NCI-H510A treated with DMSO at 0.1 percent for 48 hours (cell line): ENCODE measurements at places on chromosomes 2 and 18.

DNA sequence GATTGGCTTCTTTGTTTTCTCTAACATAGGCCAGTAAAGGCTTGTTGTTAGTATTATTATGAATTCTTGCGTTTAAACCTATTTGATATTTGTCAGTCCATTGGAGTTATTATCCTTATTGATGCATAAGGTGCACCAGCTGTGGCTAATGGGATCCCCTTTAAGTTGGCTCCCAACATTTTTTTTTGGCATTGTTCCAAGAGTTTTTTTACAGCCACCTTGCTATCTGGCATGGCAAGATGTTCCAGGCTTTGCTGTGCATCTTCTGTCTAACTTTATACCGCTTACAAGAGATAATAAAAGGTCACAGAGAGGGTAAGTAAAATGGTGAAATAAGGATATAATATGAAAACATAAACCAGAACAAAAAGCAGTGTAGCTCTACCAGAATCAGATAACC, 157.5 kb upstream of the TACR1 start:
- no peak for DNase-seq

- no peak for DNase-seq
Observed at GRCh38 chr2:44817256-44817655, 124.2 kb upstream of the SIX3 start.

DNA sequence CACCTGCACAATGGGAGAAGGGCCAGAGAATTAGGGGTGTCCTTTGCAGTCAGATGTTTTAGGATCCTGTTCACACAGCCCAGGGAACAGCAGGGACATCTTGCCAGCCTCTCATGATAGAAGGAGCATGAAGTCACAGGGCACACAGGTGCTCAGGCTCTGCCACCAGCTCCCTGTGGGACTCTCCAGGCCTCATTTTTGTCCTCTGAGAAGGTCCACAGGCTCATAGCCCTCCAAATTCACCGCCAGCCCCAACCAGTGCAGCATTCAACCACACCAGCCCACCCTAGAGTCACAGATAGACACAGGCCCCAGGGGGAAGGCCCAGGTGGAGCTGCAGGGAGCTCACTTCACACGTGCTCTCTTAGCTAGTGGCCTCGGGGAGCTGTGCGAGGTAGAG, 391.7 kb downstream of the TNS1 start:
- DNase-seq, result no peak

GRCh38 chr2:233410196-233410760, 56.0 kb downstream of the DGKD start:
- DNase-seq, result no peak

DNA sequence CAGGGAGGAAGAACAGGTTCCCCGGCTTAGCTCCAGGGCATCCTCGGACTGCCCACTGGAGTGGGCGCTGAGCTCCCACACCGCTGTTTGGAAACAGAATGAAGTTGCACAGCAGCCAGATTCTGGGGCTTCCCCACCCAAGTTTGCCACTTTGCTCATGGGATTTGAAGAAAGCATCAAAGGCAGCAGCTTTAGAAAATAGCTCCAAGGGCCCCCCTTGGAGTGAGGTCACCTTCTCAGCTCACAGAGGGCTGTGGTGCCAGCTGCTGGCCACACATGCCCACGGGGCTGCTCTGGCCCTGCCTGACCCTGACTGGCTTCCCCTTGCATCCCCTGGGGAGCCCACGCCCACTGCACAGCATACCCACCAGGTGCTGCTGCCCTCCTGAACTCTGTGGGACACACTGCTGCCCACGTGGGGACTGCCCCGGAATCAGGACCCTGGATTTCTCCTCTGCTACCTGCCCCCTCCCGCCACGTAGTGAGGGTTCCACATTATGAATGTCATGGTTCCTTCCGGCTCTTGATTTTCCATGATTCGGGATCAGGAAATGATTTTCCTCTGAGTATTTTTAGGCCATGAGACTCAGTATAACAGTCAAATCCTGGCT, 70.3 kb downstream of the TGOLN2 start:
- DNase-seq, result no peak

DNA sequence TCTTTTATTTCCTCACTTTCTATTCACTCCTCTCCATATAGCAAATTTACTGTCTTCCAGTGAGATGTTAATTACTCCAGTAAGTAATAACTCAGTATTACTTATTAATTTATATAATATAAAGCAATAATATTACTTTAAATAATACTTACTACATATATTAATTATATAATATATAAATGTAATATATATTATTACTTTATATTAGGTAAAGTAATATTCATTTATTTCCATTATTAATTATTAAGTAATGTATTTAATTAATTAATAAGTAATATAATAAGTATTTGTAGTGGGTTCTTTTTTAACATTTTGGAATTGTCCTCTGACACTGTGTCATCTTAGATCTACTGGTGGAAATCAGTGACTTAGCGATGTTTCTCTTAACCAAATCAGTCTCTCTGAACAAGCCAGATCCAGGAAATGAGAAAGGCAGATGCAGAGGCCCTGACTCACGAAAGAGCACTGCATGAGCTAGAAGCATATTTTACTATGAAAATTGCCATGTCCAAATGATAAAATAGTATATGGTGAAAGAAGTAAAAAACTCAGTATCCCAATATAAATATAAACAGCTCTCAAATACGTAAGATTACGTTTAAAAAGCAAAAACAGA, 115.9 kb downstream of the DSEL start:
- no peak for DNase-seq

DNA sequence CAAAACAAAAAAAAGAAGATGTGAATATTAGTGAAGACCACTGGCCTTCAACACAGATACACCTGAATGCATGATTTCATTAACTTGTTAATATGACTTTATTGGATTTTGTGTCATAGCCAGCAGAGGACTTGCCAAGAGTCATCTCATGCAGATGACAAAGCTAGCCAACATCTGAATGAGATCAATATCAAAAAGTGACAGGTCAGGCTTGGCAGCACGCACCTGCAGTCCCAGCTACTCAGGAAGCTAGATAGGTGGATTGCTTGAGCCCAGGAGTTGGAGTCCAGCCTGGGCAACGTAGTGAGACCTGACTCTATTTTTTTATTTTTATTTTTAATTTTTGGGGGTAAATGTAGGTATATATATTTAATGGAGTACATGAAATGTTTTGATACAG, 54.5 kb upstream of the TGIF1 start:
- no peak for DNase-seq

- no peak for DNase-seq
Observed at GRCh38 chr2:232575404-232575746, 24.9 kb downstream of the EIF4E2 start.

DNA sequence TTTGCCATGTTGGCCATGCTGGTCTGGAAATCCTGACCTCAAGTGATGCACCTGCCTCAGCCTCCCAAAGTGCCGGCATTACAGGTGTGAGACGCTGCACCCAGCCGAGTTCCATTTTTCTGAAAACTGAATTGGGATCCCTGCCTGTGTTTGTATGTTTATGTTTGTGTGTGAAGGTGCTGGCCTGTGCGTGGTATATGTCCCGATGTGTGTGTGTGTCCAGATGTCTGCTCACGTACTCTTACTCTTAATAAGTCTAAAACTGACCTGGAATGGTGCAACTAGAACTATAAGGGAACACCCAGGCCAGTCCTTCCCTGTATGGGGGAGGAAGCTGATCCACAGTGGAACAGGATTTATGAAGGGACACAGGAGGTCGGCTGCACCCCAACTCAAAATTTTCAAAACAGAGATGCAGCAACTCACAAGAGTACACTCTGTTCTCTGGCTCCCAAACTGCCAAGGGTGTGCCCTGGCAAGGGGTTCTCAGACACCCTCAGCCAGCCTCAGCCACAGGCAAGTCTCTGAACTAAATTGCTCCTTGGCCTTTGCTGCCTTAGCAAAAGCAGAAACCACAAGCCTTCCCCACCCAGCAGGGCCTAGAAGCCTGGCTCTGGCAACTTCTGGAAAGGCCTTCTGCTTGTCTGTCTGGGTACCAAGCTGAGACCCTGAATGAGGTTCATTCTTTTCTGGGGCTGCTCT, 36.5 kb downstream of the RHOB start:
- no peak for DNase-seq

DNA sequence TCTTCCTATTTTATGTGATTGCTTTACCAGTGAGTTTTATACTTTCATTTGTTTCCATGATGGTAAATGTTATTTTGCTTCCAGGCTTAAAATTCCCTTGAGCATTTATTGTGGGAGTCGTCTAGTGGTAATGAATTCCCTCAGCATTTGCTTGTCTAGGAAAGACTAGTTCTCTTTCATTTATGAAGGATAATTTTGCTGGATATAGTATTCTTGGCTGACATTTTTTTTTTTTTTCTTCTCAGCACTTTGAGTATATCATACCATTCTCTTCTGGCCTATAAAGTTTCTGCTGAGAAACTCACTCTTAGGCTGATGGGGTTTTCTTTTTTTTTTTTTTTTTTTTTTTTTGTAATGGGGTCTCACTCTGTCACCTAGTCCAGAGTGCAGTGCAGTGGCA, 99.1 kb downstream of the EDAR start:
- DNase-seq, result no peak

DNA sequence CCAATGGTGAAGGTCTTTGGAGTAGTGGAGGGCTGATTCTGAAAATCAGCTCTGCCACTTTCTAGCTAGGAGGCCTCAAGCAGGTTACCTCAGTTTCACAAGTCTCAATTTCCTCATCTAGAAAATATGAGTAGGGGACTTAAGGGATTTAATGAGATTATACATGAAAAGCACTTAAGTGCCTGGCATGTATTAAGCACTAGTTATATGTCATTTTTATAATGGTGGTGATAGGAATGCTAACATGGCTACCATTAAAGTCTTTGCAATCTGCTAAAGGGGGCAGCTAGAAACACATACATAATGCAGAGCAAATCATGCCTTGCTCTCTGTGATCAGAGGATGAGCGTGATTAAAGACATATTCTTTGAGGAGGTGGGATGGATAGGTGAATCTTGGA, 640.9 kb upstream of the ZEB2 start:
- no peak for DNase-seq

DNA sequence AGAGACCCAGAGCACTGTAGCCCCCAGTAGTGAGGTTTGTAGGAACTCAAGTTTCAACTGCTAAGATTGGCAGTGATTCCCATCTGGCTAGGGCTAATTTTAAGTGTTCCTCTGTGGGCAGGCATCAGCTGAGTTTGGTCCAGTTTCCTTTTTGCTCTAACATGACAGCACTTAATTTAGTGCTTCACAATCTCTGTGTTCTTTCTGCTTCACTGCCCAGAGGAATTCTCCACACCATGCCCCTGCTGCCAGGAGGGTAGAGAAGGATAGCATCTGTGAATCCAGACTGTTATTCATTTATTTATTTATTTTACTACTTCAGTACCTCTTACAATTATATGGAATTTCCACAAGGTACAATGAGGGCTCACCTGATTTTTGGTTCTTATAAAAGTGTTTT, 549.9 kb upstream of the FSIP2 start:
- DNase-seq, result no peak

GRCh38 chr2:235171550-235172031, 219.8 kb downstream of the SH3BP4 start:
- no peak for DNase-seq
